Activated CD8-positive, alpha-beta memory T cell treated with anti-CD3 and anti-CD28 coated beads, Interleukin-2, amount 50 U/mL, for 48 hours (primary cell): ENCODE measurements at places on chromosomes 13 and 19.

GRCh38 chr19:38155453-38155852 is 68.6 kb downstream of the DPF1 start:
- DNase-seq = no peak

DNA sequence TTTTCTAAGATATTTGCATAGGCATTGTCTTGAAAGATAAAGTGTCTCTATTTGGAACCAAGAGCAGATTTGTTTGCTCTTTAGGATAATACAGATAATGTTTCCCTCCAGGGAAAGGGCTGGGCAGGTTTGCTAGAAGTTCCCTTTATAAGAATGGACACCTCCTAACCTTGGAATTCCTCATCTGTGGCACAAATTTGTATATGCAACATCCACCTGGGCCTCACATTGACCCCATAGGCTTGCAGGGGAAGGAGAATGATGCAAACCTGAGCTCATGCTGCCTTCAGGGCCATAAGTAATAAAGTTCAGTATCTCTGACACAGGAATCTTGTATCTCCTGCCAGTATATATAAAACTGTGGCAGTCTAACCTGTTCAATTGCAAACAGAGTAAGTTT is 508.4 kb upstream of the MIR17HG start:
- DNase-seq = no peak

GRCh38 chr13:99290894-99291293 is 16.3 kb downstream of the GPR183 start:
- no peak for DNase-seq

DNA sequence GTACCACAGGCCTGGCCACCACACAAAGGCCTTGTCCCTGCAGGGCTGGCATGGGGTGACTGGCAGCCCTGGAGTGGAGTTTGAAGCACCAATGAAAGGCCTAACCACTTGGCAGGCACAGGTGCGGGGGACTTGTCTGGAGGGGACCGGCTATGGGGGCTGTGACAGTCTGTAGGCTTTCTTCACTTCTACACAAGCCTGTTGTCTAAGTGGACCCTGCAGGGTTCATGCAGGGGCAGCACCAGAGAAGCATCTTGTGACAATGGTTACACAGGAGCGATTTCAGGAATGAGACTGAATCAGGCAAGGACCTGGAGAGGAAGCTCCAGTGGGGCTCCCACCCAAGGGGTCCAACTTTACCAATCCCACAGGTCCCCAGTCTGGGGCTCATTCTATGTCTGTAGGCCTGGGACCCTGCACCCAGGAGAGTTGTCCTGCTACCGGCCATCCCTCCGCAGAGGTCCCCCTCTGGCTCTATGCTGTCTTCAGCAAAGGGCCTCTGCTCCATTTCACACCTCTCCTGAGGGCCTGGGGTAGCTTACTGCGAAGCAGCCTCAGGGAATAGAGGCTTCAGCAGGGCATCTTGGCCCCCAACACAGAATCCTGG is 2.3 kb upstream of the ZNF837 start:
- peak; percentile 44 for DNase-seq

DNA sequence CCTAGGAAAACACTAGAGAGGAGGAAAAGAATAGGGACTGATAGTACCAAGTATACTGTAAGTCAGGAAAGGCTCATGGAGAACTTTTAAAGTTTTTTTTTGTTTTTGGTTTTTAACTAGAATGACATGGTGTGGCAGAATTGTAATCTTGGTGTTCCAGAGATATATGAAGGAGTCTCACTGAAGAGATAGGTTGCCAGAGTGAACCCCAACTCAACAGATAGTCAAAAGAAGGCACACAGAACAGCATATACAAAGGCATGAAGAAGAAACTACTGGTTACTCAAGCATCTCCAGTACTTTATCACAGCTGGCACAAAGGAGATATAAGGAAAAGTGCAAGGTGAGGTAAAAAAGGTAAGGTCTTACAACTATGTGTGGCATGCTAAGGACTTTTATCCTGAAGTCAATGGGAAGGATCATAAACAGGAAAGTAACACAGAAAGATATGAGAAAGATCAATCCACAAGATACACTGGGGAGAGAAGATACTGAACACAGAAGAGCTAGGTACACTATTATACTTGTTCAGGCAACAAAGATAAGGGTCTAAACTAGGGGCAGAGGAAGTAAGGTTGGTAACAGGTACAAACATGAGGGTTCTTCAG is 6.0 kb downstream of the KPNA3 start:
- no peak for DNase-seq

GRCh38 chr13:59658027-59658737 is 505.5 kb downstream of the DIAPH3 start:
- no peak for DNase-seq

GRCh38 chr13:42626176-42626860 is 52.4 kb downstream of the TNFSF11 start:
- DNase-seq = no peak

- peak; percentile 54 for DNase-seq
These were observed 51.2 kb downstream of the NLRP12 start for GRCh38 chr19:53772943-53773342.

- no peak for DNase-seq
These were observed 22.6 kb downstream of the PGPEP1 start for GRCh38 chr19:18362934-18363542.
